ENCODE measurements at places on chromosomes 11 and 22.

DNA sequence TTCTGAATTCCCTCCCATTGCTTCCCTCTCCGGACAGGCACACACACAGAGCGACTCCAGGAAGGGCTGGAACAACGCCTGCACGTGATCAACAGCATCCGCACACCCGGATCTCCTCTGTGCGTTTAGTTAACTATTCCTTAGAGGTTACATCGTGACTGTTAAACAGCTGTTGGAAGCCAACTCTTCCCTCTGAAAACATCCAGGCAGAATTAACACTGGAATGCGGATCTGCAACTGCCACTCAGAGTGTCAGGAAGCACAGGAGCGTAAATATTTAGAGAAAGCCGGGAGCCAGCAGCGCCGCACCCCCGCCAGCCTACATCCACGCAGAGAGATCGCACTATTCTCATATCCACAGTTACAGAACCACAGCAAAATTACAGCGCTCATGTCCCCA, 46.2 kb downstream of the SHANK2 start:
- DNase-seq: no peak

- DNase-seq: peak; percentile 7
Observed at GRCh38 chr11:32374261-32374711, 61.1 kb downstream of the WT1 start.

GRCh38 chr11:12200991-12201985, 90.9 kb downstream of the MICAL2 start:
- peak; percentile 100 for DNase-seq

DNA sequence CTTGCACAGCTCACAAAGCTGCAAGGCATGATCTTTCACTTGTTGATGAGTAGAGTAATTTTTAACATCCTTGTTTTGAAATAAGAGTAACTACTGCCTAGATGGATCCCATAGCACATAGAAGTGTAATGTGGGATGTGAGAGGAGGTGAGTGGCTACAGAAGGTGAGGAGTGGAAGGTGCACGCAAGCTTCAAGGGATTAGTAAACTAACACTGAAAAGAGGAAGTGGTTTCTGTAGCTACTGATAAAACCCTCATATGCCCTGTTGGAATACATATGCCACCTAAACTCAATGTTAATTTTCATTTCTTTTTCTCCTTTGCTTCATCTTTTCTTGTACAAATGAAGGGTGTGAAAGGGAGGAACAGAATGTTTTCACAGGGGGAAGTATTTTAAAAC, 22.0 kb upstream of the CTSC start:
- no peak for DNase-seq

- DNase-seq: peak; percentile 27
Observed at GRCh38 chr11:17250561-17251350, 25.8 kb upstream of the NUCB2 start.

DNA sequence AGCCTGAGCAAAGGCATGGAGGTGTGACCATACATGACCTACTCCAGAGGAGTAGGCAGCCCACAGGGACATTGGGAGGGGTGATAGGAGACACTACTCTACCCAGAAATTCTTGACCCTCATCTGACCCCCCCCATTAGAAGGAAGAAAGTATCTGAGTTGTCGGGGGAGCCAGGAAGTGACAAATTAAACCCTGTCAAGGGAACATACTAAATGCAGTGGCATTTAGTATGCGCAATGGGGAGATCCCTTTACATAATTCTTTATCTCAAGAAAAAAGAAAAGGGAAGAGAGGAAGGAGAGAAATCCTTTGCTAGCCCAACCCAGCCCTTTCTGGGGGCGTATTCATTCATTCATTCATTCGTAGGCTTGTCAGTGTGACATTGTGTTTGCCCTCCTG, 58.8 kb downstream of the NAV2 start:
- peak; percentile 18 for DNase-seq

GRCh38 chr11:26158251-26158650, 173.7 kb upstream of the ANO3 start:
- no peak for DNase-seq
